ENCODE measurements at places on chromosomes 3 and 15. TPM values are rescaled to one million over a fixed set of nuclear protein-coding genes. Genes with fewer than 3 reads are reported as not detected.

ZNF80 gene
- polyA plus RNA-seq = not detected

DUOXA2 gene
- polyA plus RNA-seq = not detected

TOPAZ1 gene
- polyA plus RNA-seq = not detected

MAP6D1 gene
- 2.6 TPM for polyA plus RNA-seq

GOLGA8O gene
- 0.26 TPM for polyA plus RNA-seq

RYR3 gene
- 0.08 TPM for polyA plus RNA-seq

GOLGA6L24 gene
- not detected for polyA plus RNA-seq

MYL3 gene
- not detected for polyA plus RNA-seq

ACVR2B gene
- 1.4 TPM for polyA plus RNA-seq

SLC51A gene
- polyA plus RNA-seq = not detected

SLC2A2 gene
- 0.63 TPM for polyA plus RNA-seq

ACKR2 gene
- 0.10 TPM for polyA plus RNA-seq

VPS39 gene
- 68.4 TPM for polyA plus RNA-seq

COLQ gene
- polyA plus RNA-seq = 1.9 TPM

DET1 gene
- 4.5 TPM for polyA plus RNA-seq
